Fibroblast of mammary gland (primary cell): ENCODE measurements at places on chromosomes 7 and 10.

- DNase-seq: no peak
Measured at GRCh38 chr10:1110674-1111119, 54.5 kb downstream of the WDR37 start.

GRCh38 chr7:134450294-134451000, 8.5 kb downstream of the AKR1B1 start:
- DNase-seq: peak; percentile 53

- DNase-seq: no peak
Measured at GRCh38 chr7:41013117-41013516, 689.8 kb downstream of the INHBA start.

- DNase-seq: no peak
Measured at GRCh38 chr10:52814506-52814905, 41.9 kb upstream of the MBL2 start.

DNA sequence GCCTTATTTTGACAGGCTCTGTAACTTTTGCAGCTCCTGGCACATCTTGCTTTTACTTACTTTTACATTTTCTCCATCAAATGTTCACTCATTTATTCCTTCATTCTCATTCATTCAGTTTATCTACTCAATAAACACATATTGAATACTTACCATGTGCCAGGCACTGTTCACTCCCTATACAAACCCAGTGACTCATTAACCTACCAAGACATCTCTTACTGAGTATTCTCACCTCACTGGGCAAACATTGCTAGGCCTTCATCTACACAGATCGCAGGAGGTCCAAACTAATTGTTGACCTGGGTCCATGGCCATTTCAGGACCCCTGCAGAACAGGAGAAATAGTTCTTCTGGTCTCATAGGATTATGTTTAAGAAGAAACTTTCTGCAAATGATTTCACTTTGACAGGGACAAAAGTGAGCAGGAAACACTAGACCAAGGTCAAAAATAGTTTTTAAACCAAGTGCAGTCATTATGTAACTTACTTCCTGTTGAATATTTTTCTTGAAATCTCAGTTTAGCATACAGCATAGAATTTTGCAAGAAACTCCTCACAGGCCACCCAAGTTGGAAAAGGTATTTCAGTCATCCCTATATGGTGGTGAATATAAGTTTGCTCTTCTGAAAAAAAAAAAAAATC, 17.6 kb downstream of the SLC26A4 start:
- no peak for DNase-seq

GRCh38 chr7:19051767-19052375, 65.6 kb downstream of the TWIST1 start:
- peak; percentile 58 for DNase-seq

DNA sequence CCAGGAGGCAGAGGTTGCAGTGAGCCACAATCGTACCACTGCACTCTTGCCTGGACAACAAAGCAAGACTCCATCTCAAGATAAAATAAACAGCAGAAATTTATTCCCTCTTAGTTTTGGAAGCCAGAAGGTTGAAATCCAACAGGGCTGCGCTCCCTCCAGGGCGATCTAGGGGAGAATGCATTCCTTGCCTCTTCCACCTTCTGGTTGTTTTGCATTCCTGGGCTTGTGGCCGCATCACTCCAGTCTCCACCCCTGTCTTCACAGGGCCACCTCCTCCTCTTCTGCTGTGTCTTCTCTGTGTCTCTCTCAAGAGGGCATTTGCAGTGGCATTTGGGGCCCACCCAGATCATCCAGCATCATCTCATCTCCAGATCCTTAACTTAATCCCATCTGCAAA, 36.2 kb downstream of the LIMK1 start:
- no peak for DNase-seq

- DNase-seq: no peak
Measured at GRCh38 chr10:18233775-18234174, 93.6 kb downstream of the CACNB2 start.

GRCh38 chr10:84541289-84541637, 212.9 kb downstream of the CCSER2 start:
- no peak for DNase-seq

- DNase-seq: no peak
Measured at GRCh38 chr7:42024537-42024936, 212.5 kb downstream of the GLI3 start.

DNA sequence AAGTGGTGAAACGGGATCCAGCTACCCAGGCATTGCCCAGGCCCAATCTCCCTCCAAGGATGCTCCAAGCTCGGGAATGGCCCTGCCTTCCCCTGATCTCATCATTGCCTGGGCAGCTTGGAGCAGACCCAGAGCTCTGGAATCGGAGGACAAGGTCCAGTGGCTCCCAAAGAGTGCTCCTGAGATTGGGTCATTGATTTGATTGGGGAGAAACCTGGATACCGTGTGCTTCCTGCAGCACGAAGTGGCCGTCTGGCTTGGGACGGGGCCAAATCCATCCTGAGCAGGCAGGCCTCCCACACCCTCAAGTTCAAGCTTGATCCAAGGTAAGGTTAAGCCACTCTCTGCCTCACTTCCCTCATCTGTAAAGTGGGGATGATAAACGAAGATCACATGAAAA, 69.9 kb downstream of the OAT start:
- DNase-seq: no peak

GRCh38 chr10:10644008-10644646, 373.5 kb upstream of the CELF2 start:
- peak; percentile 96 for DNase-seq

DNA sequence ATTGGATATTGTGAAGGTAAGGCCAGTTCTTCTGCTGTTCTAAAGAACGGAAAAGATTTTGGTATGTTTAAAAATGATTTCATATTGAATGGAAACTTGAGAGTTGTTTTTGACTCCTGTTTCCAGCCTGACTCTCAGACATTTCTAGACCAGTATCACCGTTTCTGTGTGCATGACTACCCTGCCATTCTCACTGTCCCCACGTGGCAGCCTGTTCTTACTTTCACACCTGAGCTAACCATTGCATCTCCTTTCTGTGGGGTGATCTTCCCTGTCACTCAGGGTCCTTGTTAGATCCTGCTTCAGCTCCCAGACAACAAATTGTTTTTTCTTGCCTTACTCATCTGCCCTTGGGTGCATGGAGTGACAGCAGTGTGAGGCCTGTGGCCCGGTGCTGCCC, 38.9 kb downstream of the GLRX3 start:
- no peak for DNase-seq

DNA sequence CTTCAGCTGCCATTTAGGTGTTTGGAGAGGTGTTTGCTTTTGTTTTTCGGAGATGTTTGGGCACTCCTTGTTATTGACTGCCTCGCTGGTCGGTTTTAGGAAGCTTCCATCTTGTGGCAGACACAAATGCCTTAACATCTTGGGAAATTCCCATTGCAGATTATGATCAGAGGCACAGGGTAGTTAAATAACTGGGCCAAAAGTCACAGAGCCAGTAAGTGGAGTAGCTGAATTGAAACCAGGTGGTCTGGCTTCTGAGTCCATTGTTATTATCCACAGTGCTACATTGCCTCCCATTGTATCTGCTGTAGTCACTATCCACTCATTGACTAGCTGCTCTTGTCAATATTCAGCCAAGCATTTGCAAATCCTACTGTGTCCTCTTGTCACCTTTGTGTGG, 138.2 kb upstream of the PLPP4 start:
- no peak for DNase-seq

GRCh38 chr10:17001297-17001744, 128.3 kb downstream of the CUBN start:
- DNase-seq: peak; percentile 79

GRCh38 chr7:47586925-47587324, 5.0 kb upstream of the TNS3 start:
- DNase-seq: no peak

DNA sequence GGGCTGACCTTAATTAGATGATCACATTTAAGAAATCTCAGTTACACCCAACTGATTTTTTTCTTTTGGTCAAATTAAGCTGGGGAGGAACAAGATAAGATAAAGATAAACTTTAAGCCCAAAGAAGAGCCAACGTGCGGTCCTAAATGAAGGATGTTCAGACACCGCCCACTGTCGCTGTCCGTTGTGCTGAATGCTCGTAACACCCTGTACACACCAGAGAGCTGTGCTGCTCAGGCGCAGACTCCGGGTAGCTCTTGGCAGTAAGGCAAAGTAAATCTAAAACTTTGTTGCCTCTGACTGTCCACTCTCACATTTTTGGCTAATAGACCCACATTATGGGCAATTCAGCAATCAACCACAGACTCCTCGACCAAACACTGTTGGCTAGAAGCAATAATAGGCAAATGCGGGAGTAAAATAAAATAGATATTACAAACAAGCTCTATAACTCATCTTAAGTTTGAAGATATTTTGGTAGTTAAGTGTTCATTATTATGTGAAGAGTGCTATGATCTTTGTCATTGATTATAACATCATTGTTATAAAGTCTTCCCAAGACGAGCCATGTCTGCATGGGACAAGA, 57.1 kb downstream of the PLPP4 start:
- peak; percentile 30 for DNase-seq

DNA sequence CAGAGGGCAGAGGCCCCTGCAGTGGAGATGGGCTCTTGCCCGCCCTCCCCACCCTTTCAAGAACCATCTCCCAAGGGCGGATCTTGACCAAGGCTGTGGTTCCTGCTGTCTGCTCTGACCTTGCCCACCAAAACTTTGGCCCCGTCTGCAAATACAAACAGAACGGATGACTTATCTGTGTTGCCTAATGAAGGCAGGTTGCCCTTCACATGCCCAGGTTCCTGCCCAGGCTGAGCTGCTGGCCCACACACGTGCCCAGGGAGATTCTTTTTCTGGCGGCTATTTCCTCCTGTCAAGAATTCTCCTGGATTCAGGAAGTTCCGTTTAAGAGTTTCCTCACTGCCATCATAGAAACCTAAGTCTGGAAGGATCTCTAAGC, 78.3 kb downstream of the PROSER2 start:
- no peak for DNase-seq

- DNase-seq: peak; percentile 88
Measured at GRCh38 chr7:35003679-35004303, 33.5 kb downstream of the DPY19L1 start.

DNA sequence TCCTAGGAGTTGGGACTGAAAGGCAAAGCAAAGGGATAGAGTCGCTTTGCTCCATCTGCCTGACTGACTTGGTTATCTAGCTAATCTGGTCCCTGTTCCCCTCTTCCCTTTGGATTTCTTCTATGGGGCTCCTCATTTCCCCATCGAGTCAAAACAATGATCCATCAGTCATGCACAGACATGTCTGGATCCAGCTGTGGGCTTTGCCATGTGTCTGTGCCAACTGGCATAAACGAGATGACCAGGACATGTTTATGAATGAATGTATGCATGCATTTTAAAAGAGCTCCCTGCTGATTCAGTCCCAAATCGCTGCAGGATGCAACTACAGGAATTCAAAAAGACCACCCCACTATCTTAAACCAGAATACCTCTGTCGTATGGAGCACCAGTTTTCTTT, 122.0 kb downstream of the ARL4A start:
- no peak for DNase-seq

- DNase-seq: no peak
Measured at GRCh38 chr10:49351669-49352068, 44.2 kb downstream of the DRGX start.

DNA sequence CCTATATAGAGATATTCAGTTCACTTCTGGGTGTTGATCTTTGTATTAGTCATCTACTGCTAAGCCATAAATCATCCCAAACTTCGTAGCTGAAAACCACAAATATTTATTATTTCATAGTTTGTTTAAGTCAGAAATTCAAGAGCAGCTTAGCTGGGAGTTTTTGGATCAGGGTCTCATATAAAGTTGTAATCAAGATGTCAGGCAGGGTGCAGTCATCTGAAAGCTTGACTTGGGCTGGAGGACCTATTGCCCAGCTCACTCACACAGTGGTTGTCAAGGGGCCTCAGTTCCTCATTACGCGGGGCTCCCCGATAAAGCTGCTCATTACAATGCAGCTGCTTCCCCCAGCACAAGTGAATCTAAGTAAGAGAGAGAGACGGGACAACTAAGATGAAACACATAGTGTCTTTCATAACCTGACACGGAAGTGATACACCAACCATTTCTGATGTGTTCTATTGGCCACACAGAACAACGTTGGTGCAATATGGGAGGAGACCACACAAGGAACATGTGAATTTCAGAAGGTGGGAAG, 15.7 kb downstream of the PPP1R3C start:
- peak; percentile 88 for DNase-seq

GRCh38 chr10:100021322-100021721, 11.6 kb upstream of the DNMBP start:
- DNase-seq: no peak
